ENCODE measurements at places on chromosomes 13 and 19.
A peak's percentile ranks its signal among the peaks of the same experiment; 100 is the strongest.

DNA sequence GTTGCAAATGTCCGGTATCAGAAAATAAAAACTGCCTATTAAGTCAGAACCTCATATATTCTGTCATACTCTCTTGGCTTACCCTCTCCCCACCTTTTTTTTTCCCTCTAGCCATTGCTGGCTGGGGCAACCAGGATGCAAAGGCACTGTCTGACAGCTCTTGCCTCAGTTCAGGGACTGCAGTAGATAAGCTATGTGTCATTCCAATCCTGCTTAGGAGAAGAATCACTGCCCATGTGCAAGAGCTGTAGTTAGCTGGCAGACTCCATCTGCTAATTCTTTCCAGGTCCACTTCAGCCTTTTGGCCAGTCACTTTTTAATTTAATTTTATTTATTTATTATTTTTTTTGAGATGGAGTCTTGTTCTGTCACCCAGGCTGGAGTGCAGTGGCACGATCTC lies 895.6 kb upstream of the SLC10A2 start:
- DNase-seq, result no peak

GRCh38 chr19:5828661-5829566 lies 10.6 kb downstream of the FUT6 start:
- DNase-seq, result peak; percentile 53

- no peak for DNase-seq
These were observed 90.2 kb downstream of the ATP11A start for GRCh38 chr13:112779856-112780604.

- DNase-seq, result peak; percentile 3
These were observed 3.9 kb upstream of the PCDH17 start for GRCh38 chr13:57627663-57628062.

GRCh38 chr13:41709511-41709910 lies 251.4 kb downstream of the VWA8 start:
- DNase-seq, result no peak

DNA sequence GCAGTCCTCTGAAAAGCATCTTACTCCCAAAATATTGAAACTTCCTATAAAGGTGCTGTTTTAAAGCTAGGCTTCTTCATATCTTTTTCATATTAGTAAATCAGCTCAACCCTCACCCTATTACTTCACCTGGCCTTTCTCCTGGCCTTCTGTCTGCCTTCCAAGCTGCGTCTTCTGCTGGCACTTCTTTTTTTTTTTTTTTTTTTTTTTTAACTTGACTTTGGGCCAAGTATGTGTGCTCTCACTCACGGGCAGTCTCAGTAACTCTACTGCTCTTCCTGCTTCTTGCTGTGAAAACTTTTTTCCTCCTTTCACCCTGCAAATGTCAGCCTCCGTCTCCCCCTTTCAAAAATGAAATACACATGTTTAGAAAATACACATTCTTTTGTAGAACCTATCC lies 41.2 kb upstream of the KCTD4 start:
- no peak for DNase-seq

DNA sequence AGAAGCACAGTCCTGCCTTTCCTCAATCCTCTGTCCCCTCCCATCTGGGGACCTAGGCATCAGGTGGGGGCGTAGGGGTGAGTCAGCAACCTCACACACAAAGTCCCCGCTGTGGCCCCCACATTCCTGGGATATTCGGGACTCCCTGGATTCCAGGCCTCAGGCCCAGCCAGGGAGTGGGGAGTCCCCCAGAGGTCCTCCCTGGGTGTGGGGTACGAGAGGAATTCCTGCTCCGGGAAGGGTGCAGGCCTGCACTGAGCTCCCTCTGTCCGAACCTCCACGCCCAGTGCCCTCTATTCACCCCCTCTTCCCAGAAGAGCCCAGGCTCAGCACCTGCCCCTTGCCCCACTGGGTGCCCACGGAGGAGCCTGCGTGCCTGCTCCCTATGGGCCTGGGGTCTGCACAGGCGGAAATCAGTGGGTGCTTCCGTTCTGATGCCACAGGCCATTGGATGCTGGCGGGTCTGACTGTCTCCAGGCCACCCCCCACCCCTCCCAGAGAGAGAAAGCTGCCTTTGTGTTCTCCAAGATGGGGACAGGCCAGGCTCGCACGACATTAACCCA lies 3.4 kb downstream of the CADM4 start:
- DNase-seq, result no peak

- no peak for DNase-seq
These were observed 543 bp upstream of the FAM124A start for GRCh38 chr13:51221674-51222036.

GRCh38 chr19:31501427-31502195 lies 152.4 kb upstream of the TSHZ3 start:
- DNase-seq, result no peak

GRCh38 chr13:76769271-76769791 lies 116.9 kb downstream of the KCTD12 start:
- DNase-seq, result no peak

GRCh38 chr19:24069905-24070657 lies 16.9 kb upstream of the ZNF254 start:
- no peak for DNase-seq

DNA sequence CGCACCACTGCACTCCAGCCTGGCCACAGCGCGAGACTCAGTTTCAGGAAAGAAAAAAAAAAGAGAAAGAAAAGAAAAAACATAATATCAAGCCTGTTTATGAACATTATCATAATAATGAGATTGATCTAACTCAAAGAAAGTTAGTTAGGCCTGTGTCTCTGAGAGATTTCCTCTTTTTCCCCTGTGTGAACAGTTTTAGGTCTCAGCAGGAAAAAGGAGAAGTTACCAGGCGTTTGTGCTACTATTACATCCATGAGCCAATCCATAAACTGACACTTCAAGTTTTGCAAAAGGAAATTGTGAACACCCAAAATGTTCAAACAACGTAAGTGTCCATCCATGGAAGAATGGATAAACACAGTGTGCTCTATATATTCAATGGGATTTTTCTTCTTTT lies 3.8 kb downstream of the TARM1 start:
- DNase-seq, result no peak

- no peak for DNase-seq
These were observed 185.3 kb upstream of the ARGLU1 start for GRCh38 chr13:106753251-106753650.

DNA sequence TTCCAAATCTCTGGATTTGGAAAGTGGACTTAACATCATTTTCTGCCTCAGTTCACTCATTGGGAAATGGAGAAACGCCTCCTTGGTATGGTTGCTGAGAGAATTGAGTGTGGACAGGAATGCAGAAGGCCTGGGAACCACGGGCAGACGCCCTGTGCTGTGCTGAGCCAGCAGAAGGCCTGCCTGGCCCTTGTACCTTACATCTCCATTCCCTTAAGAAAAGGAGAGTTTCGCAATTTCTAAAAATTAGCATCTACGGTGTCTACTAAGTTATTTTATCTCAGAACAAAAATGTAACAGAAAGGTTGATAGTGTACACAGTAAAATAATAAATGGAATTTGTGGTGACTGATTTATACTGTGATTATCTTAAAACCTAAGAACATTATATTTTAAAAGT lies 78.7 kb downstream of the IPO5 start:
- DNase-seq, result no peak

- no peak for DNase-seq
These were observed 18.5 kb upstream of the C19orf33 start for GRCh38 chr19:38285567-38285966.

DNA sequence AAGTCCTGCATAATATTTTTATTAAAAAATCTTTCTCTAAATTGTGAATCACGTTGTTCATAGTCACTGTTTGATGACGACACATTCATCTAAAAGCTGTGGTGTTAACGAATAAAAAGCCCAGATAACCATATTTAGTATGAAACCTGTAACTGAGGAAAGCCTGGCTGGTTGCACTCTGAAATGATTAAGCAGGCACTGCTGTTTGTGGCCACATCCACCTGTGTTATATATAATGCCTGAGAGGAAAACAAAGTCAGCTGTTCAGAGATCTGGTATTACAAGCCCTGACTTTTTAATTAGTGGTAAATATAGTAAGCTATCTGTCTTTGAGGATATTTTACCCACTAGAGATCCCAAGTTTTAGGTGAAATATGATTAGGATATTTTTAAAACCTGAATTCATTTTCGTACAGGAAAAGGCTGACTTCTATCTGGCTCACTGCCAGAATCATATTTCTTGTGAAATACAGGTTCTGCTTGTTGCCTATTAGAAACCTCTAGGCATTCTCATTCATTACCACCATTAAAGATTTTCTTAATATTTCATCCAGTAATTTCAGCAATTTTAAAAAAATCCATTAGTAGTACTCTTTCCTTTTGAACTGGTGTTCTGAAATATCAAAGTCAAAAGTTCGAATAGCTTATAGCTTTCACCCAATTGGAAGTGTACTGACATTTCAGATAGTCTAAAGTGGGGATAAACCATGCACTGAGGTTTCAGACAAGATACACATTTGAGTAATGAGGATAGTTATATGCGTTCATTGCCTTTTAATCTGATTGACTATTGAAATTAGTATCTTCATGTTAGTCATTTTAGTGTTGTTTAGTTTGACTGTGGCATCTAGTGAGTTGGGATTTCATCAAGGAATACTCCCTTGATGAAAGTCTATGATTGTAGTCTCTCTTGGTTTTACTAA lies 79.7 kb downstream of the LMO7 start:
- DNase-seq, result no peak

GRCh38 chr19:43751466-43752220 lies 3.1 kb downstream of the SMG9 start:
- DNase-seq, result no peak

- DNase-seq, result peak; percentile 28
These were observed at the start of gene CYP4F12 for GRCh38 chr19:15672580-15673175. TSS of gene CYP4F12 (plus strand) at chr19:15673087. CDS start at chr19:15673530, 443 bp downstream.

GRCh38 chr13:65034266-65034665 lies 2195.9 kb downstream of the PCDH9 start:
- DNase-seq, result no peak

DNA sequence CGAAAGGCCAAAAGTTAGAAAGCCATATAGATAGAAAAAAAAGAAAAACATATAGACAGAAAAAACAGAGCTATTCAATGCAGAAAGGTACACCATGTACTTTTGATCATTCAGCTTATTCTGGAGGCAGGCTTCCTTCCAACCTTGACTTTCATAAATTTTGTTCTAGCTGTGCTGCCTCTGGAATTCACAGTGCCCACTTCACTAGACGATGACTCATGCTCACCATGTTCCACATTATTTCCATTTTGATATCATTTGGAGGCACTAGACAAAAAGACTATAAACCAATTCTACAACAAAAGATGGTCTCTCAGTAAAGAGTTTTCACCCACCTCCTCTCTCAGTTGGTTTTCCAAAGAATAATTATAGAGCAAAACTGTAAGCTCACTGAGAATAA lies 229.0 kb upstream of the IPO5 start:
- no peak for DNase-seq

- no peak for DNase-seq
These were observed 63.3 kb downstream of the GPR12 start for GRCh38 chr13:26697069-26697955.

GRCh38 chr13:50894012-50894411 lies 15.6 kb upstream of the RNASEH2B start:
- DNase-seq, result no peak

GRCh38 chr19:12801466-12802266 lies at the start of the genes PRDX2 and THSD8:
TSS of gene PRDX2 (minus strand) at chr19:12801800. CDS start at chr19:12801261, 539 bp downstream.
TSS of gene THSD8 (plus strand) at chr19:12802069. CDS start at chr19:12802072, 3 bp downstream.
- peak; percentile 79 for DNase-seq

DNA sequence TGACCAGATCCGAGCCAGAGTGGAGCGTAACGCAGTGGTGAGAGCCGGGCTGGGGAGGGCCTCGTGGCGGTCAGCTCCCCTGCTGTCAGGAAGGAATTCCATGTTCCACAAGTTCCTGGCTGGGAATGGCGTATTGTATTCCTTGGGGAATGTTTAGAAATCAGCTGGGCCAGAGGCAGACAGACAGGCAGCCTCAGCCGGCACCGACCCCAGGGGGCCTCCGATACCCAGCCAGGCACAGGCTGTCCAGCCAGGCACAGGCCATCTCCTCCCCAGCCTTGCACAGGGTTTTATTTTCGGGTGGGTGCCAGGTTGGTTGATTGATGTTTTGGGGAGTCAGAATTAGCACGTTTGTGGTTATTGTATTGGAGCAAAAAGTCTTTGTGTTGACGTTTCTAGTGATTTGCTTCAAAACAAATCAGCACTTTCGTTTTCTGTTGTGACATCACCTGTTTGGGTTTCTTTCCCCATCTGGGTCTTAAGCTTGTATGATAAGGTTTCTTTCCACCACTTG lies 126.6 kb upstream of the MCF2L start:
- no peak for DNase-seq

GRCh38 chr13:20923272-20923671 lies 20.7 kb upstream of the XPO4 start:
- no peak for DNase-seq

GRCh38 chr19:39449116-39449797 lies 3.9 kb downstream of the SUPT5H start:
- DNase-seq, result no peak

- no peak for DNase-seq
These were observed 207.4 kb downstream of the DCT start for GRCh38 chr13:94272038-94272437.

- DNase-seq, result peak; percentile 86
These were observed 811 bp upstream of the PRMT1 start for GRCh38 chr19:49676136-49676783.

DNA sequence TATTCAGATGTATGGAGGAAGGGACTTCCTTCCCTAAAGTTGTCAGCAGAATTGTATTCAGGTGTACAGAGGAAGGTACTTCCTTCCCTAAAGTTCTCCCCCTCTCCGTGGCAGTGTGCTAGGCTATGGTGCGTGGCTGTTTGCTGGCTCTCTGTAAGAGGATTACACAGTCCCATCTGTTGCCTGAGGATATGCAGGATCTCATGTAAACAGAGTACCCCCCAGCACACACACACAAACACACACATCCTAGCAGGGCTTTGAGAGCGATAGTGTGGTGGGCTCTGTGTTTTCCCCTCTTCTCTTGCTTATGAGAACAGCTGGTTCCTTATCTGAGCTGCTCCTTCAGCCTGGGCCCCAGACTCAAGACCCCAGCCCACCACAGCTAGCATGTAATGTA lies 10.3 kb downstream of the NEK5 start:
- DNase-seq, result no peak

GRCh38 chr19:8684001-8684902 lies 14.3 kb downstream of the ACTL9 start:
- DNase-seq, result no peak

DNA sequence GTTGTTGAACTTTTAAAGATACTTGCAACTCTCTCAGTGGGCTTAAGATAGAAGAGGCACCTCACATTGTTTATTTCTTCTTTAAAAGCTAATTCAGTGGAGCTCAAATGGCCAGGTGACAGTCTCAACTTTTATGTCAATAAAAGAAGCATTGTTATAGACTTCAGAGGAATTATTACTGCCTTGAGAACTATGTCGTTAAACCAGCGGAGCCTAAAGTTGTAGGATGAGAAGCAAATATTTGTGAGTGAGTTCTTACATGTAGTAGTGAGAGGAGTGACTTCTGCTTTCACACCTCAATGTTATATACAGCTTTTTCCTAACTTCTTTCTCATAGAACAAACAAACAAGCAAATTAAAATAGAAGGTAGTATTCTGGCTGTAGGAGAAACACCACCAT lies 31.2 kb upstream of the DGKH start:
- no peak for DNase-seq

DNA sequence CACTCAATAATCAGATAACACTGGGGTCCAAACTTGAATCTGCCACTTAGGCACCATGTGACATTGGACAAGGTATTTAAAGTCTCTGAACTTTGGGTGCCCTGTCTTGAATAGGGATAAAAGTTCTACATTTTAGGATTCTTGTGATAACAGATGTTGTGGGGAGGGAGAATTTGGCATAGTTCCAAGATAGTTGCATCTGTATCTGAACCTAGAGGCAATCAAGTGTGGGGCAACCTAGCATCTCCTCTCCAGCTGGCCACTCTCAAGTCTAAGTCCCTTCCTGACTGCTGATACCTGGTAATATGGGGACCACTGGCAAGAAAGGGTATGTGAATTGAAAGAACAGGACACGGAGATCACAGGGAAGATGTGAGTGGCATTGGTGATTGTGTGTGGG lies 256.1 kb downstream of the FOXO1 start:
- DNase-seq, result no peak

All from SHP77 (cell line).